ENCODE measurements at places on chromosomes 2 and 18.

DNA sequence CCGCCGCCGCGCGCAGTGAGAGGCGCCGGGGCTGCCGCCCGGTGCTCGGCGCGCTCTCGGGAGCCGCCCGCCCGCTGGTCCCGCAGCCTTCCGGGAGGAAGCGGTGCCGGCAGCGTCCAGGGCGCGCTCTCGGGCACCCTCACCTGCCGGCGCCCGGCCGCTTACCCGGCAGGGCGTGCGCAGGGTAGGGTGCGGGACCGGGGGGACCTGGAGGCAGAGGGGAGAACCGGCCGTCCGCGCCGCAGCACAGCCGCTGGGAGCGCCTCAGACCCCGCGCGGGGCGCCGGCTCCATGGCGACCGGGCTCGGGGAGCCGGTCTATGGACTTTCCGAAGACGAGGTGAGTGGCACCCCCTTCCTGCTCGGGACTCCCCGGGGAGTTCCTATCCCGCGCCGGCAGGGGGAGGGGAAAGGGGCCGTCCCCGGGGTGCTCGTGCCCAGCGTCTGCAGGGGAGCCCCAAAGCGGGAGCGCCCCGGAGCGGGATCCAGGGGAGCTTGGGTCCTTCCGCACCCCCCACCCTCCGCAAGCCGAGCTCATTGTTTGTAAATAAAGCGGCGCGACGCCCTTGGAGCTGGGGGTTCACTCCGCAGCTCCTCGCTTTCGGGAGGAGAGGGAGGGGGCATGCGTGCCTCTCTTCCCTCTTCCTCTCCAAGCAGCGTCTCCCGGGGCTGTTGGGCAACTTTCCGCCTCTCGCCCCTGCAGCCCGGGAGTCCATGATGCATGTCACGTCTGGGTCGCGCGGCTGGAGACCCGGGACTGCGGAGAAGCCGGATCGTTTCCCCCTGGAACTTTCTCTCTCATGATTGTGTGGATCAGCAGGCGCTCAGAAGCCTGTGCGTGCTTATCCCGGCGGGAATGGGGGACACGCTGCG lies 580 bp downstream of the NEDD4L start:
- peak; percentile 60 for DNase-seq

DNA sequence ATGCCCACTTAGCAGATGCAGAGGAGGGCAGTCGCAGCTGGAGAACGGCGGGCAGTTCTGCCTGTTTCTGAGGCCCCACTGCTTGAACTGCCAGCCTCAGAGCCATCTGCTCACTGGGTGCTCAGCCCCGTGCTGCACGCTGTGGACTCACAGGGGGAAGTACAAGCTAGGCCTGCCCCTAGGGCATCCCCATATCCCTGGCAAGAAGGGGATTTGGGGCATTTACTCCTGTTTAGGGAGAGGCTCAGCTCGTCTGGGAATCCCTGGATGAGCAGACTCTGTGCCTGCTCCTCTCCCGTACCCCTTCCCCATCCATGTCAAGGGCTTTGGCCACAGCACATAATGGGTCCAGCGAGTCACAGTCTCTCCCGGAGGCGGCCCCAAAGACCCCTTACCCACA lies 169.8 kb upstream of the PKDCC start:
- no peak for DNase-seq

- DNase-seq: no peak
Observed at GRCh38 chr2:29606104-29607037, 315.0 kb downstream of the ALK start.

DNA sequence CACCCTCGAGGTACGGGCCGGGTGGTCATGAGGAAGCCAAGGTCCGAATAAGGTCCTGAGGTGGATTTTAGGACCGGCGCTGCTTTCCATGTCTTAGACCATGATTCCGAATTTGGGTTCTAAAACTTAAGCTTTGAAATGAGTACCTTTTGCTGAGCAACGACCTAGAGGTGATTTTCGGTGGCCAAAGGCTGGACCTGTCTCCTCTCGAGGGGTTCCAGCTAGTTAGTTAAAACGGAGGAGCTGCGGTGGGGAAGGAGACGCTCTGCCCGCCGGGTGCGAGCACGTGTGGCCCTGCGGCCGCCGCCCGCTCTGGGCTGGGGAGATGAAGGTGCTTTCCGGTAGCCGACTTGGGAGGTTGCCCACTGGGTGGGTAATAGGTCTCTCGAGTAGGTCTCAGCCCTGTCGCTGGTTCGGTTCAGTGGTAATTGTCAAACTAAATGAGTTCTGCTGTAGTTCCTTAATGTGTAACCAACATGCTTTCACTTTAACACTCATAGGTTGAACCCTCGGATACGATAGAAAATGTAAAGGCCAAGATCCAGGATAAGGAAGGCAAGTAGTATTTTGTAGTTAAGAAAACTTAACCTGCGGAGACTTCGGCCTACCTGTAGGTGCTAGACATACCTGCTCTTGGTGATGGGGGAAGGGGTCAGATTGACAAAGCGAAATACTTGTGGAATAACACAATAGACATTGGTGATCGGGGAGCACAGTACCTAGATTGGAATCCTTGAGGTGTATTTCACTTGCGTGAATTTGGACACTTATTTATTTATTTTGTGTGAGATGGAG lies 572 bp downstream of the RPS27A start:
- DNase-seq: no peak

GRCh38 chr2:196067088-196067382 lies 1.6 kb downstream of the DNAH7 start:
- DNase-seq: no peak

- DNase-seq: no peak
Observed at GRCh38 chr2:119483395-119483753, 40.9 kb downstream of the SCTR start.
